ENCODE measurements at places on chromosomes 6 and 20.

DNA sequence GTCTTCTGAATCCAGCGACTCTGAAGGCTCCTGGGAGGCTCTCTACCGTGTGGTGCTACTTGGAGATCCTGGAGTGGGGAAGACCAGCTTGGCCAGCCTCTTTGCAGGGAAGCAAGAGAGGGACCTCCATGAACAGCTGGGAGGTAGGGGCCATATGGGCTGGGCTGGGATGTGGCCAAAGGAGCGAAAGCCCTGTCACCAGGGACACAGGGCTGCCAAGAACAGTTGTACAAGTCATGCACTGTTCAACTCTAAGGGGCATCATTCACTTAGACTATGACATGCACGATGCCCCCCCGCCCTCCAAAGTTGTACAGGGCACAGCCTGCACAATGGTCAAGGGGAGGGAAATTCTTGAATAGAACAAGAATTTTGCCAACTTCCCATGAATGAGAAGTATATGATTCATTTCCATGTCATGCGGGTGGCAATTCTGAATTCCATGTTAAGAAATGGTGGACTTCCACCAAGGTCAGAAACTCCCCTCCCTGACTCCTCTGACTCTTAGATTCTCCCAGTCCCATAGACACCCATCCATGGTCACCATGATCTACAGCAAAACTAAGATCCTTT is 1.6 kb downstream of the REM1 start:
- peak; percentile 54 for DNase-seq

DNA sequence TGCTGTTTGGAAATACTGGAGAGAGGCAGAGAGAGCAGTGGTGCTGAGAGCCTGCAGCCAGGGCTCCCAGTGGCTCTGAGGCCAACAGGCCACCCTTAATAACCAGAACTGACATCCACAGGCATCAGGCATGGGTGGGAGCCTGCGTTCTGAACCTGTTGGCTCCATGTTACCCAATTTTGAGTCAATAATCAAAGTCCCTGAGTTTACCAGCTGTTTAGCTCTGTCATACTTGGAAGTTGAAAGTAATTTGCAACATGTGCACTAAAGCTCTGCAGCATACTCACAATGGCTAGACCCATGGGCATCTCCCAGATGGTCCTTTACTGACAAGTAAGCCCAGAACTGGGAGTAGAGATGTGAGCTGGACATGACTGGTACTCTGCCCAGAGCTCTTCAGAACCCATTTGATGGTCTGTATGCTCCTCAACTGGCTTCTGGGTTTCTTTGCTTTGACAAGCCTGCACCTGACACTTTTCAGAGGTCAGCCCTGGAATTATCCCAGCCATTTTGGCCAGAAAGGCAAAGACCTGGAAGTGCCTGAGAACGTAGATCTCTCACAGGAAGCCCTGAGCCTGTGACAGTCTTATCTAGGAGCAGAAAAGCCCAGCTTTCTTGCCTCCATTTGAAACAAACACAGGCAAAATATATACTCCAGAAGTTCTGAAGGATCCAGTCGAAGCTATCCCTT is 122.4 kb upstream of the CITED2 start:
- no peak for DNase-seq

DNA sequence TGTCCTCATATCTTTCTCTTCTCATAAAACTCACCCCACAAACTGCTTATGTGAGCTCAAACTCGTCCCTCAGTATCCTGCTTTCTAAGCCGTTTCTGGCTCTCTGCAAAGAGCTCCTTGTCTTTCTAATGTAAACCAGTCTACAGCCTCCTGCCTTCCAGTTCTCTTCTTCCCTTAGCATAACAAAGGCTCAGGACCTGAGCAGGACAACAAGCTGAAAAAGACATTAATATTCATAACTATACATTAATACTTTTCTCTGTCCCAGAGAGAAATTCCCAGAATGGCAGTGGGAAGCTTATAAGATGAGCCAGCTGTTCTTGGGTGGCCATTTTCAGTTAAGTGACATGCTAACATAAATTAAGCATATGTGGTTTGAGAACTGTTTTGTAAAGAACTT is 207.0 kb upstream of the TCF21 start:
- no peak for DNase-seq

DNA sequence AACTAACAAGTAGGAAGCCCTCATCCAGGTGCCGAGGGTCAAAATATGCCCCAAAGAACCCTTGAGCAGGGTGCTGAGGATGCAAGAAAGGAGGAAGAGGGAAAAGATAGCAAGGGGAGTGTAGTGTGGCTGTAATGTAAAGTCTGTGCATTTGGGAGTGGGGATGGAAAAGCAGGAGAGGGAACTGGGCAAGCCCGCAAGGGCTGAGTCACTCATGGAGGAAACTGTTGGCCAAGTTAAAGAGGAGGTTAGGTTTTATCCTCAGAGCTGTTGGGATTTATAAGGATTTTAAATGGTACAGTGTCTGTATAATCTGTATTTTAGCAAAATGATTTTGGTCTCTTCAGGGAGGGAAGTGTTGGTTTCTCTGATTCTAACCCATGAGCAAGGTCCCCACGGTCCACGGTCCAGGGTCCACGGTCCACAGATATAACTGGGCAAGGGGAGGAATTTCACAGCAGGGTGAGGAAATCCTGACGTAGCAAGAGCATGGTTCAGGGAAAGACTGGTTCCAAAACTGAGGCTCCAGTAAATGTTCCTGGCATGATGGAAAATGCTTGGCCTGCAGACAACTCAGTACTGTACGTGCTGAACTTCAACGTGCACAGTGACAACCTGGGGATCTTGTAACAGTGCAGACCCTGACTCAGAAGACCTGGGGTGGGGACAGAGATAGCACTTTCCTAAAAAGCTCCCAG is 759.8 kb downstream of the PTPRT start:
- no peak for DNase-seq

DNA sequence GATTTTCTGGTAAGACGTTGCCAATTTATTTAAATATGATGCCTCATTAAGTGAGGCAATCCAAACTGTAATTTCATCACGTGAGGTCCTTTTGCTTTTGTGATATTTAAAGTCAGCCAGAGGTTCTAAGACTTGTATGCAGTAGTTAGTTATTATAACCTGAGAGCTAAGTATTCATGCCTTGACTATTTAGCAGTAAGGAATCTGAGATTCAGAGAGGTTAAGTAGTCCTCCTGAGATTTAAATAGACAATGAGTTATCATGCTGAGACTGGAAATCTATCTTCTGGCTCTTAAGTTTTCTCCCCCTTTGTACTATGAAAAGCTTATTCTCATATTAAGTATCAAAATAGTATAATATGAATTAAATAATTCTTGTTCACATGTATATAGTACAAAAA is 158.0 kb downstream of the UTRN start:
- DNase-seq = no peak
